Lung (tissue), 17 donors: ENCODE measurements at places on chromosomes 11 and 22. TPM values are rescaled to one million over a fixed set of nuclear protein-coding genes. Genes with fewer than 3 reads are reported as not detected.

Gene SSTR3
- 0.04 TPM for polyA plus RNA-seq

DNA sequence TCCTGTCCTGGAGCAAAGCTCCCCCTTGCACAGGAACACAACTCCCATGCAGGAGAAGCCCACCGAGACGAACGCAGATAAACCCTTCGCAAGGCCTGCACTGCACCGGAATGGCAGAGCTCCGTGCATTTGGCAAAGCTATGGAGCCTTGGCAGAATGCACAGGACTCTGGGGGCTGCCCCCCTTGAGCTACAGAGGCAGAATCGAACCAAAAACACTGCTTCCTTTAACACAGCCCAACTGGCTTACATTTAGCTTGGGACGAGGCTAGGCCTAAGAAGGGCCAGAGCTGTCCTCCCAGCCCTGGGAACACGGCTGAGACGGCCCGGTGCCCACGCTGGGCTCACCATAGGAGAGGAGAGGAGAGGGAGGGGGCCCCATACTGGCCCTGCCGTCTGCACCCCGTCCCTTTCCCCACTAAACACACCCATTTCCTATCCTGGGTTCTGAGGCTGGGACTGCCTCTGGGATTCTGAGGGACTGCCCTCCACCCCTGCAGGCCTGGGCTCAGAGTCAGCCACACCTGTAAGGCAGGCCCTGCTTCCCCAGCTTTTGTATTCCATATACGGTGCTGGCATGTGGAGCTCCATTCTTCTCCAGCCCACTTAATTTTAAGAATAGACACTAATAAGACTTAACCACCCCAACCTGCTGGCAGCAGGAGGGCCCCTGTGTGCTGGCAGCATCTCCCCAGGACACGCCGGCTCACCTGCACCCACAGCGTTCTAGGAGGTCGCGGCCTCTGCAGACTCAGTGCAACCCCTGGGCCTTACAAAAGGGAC is 32.9 kb downstream of the PPM1F start:
- no peaks in the 10 kb centered on the region for H3K36me3 ChIP-seq
- no peak overlapping the region for H3K27ac ChIP-seq
- H3K4me1 ChIP-seq, result no peaks in the 10 kb centered on the region
- H3K4me3 ChIP-seq, result no peak overlapping the region
- no peak for DNase-seq

- no peaks in the 10 kb centered on the region for H3K4me1 ChIP-seq
- peak; percentile 43 for DNase-seq
- peaks cover 40% of the 10 kb centered on the region for H3K36me3 ChIP-seq
- H3K4me3 ChIP-seq, result no peak overlapping the region
Measured at GRCh38 chr11:61787928-61788491, 4.4 kb downstream of the TMEM258 start.

- H3K27me3 ChIP-seq, result peaks cover 4% of the 10 kb centered on the region
- H3K27ac ChIP-seq, result no peak overlapping the region
- no peaks in the 10 kb centered on the region for H3K36me3 ChIP-seq
Measured at GRCh38 chr22:22407061-22407460, 101.5 kb downstream of the ZNF280B start.

GRCh38 chr11:107683807-107684206 is 28.0 kb downstream of the SLN start:
- H3K4me1 ChIP-seq, result peaks cover 1% of the 10 kb centered on the region
- no peaks in the 10 kb centered on the region for H3K36me3 ChIP-seq
- H3K4me3 ChIP-seq, result no peak overlapping the region
- H3K27me3 ChIP-seq, result no peaks in the 10 kb centered on the region
- no peak overlapping the region for H3K27ac ChIP-seq

GRCh38 chr22:46969491-46969890 is 207.0 kb downstream of the TBC1D22A start:
- no peaks in the 10 kb centered on the region for H3K27me3 ChIP-seq
- H3K4me1 ChIP-seq, result peaks cover 21% of the 10 kb centered on the region
- DNase-seq, result no peak

GRCh38 chr11:119567688-119568582 is 145.0 kb upstream of the THY1 start:
- H3K4me3 ChIP-seq, result no peak overlapping the region
- no peaks in the 10 kb centered on the region for H3K36me3 ChIP-seq
- no peak overlapping the region for H3K27ac ChIP-seq
- DNase-seq, result peak; percentile 70
- H3K27me3 ChIP-seq, result no peaks in the 10 kb centered on the region

DNA sequence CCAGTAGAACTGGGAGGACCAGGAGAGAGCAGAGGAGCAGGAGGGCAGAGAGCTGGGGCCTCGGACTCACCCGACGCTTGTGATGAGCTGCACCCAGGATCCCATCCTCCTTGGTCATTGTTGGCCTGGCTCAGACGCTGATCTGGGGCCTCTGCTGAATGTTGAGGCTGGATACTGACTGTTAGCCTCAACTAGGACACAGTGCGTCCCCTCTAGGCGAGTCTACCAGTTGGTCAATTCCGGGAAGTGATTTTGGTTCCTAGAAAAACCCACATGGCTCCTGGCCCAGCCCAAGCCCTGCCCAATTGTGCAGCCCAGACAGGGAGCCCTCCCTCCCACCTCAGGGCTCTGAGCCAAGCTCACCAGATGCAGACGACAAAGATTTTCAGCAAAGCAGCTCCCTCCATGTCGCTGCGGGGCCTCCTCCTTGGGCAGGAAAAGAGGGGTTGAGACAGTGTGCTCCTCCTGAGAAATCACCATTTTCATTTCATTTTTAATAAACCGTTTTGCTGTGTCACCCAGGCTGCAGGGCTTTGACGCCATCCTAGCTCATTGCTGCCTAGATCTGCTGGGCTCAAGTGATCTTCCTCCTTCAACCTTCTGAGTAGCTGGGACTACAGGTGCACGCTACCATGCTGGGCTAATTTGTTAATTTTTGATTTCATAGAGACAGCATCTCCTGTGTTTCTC is at the start of gene APOL4:
Gene APOL4, minus strand, starts transcription at position 180 of the 690 bp plus-strand sequence. Its CDS starts 75 bp downstream, at position 105.
- DNase-seq, result peak; percentile 88
- H3K27me3 ChIP-seq, result no peaks in the 10 kb centered on the region
- H3K27ac ChIP-seq, result peak within 1 kb of the TSS; percentile 37
- peaks cover 7% of the 10 kb centered on the region for H3K4me1 ChIP-seq
- H3K36me3 ChIP-seq, result no peaks in the 10 kb centered on the region

DNA sequence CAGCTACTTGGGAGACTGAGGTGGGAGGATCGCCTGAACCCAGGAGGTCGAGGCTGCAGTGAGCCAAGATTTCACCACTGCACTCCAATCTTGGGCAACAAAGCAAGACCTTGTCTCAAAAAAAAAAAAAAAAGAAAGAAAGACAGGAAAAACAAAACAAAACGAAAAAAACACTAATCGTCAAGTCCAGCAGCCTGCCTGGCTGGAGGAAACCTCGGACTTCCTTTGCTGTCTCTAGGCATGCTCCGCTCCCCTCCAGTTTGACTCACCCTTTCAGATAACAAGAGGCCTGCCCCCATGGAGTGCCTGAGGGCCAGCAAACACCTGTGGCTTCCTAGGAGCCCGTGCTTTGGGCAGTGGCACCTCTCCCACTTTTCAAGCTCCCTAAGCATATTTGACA is 28.8 kb upstream of the CHKA start:
- peak; percentile 43 for DNase-seq
- H3K4me1 ChIP-seq, result peaks cover 18% of the 10 kb centered on the region
- H3K27me3 ChIP-seq, result no peaks in the 10 kb centered on the region
- peak overlapping the region; percentile 41 for H3K27ac ChIP-seq

GRCh38 chr11:1483445-1483961 is 3.1 kb downstream of the MOB2 start:
- H3K4me3 ChIP-seq, result no peak overlapping the region
- no peak overlapping the region for H3K27ac ChIP-seq
- DNase-seq, result no peak

- peaks cover 8% of the 10 kb centered on the region for H3K4me1 ChIP-seq
- H3K27ac ChIP-seq, result no peak overlapping the region
- DNase-seq, result no peak
- no peaks in the 10 kb centered on the region for H3K36me3 ChIP-seq
- H3K4me3 ChIP-seq, result no peak overlapping the region
- H3K27me3 ChIP-seq, result no peaks in the 10 kb centered on the region
Measured at GRCh38 chr11:48091426-48092102, 111.2 kb downstream of the PTPRJ start.

DNA sequence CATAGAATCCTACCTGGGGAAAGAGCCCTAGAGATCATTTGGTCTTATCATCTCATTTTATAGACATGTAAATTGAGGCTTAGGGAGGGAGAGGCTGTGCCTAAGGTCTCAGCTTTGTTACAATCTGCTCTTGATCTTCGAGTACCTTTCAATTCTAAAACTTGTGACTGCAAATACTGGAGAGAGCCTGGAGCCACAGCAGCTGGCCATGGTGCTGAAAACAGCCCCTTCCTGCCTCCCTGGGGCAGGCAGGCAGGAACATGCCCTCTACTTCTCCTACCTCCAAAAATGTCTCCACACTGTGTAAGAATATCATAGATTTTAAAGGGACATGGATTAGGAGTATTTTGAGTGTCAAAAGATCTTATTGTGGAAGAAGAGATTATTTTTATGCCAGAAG is 52.2 kb downstream of the C22orf42 start:
- peak; percentile 38 for DNase-seq
- H3K27ac ChIP-seq, result no peak overlapping the region
- no peaks in the 10 kb centered on the region for H3K27me3 ChIP-seq
- H3K4me1 ChIP-seq, result no peaks in the 10 kb centered on the region
- no peaks in the 10 kb centered on the region for H3K36me3 ChIP-seq
- H3K4me3 ChIP-seq, result no peak overlapping the region

Gene TBC1D22A
- polyA plus RNA-seq, result 20.2 TPM

- H3K27ac ChIP-seq, result no peak overlapping the region
- H3K4me1 ChIP-seq, result no peaks in the 10 kb centered on the region
- no peaks in the 10 kb centered on the region for H3K27me3 ChIP-seq
Measured at GRCh38 chr11:125407046-125407445, 89.0 kb downstream of the FEZ1 start.

DNA sequence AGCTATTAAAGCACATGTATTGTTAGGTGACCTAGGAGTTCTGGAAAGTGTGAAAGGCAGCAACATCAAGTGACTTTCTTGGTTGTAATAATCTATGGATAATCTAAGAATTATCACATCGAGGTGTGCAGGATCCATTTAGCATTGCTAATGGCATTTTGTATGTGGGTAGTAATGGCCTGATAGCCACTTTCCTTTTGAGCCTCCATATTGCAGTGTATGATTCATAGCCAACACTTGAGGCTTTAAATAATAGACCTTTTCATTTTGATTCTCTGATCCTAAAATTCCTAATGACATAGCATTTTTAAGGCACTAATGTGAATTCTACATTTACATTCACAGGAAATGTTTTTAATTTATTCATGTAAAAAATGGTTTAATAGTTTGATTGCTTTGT is 759.4 kb downstream of the NELL1 start:
- no peak overlapping the region for H3K27ac ChIP-seq
- no peaks in the 10 kb centered on the region for H3K36me3 ChIP-seq

DNA sequence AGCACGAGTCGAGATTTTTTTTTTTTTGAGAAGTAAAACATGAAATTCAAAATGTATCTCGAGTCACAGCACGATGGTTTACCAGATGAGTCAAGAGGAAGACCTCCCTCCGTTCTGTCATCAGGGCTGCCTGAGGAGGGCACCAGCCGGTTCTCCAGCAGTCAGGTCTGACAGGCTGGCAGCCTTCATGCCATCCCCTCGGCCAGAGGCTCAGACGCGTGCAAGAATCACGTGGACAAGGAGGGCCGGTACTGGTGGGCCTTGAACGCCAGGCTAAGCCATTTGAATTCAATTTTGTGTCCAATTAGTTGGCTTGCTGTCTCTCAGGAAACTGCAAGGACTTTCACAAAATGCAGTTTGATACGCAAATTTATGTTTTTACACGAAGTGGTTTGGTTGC is 1412.2 kb downstream of the BRD1 start:
- no peaks in the 10 kb centered on the region for H3K27me3 ChIP-seq
- no peaks in the 10 kb centered on the region for H3K36me3 ChIP-seq
- DNase-seq, result no peak
- no peak overlapping the region for H3K4me3 ChIP-seq

DNA sequence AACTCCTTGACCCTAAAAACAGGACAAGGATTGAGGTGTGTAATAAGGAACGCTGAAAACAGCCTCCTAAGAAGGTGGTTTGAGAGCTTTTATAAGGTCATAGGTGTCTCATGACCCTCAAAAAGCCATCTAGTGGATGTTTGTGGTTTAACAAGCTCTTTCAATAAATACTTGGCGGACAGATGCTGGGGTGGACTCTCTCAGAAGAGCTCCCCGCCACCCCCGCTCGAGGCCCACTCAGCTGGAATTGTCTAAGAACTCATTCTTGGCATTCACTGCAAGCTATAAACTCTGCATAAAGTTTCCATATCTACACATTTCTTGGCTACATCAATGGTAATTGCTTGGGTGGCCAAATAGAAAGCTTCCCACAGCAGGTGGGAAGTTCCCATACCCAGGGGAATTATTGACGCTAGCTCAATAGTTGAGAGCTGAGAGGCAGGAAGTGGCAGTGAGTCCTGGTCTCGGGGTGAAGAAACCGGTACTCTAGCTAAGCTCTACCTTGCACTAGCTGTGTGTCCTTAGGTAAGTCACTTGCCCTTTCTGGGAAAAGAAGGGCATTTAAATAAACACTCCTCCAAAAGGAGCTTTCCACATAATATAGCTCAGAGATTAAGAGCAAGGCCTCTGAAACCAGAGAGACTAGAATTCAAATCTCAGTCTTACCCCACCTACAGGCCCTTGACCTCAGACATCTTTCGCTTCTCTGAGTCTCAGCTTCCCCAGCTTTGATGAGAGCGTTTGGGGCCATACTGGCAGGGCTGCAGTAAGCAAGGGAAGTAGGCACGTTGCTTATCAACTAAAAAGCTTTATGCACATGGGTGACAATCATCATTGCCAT is 6.4 kb downstream of the MS4A15 start:
- H3K27ac ChIP-seq, result no peak overlapping the region
- H3K36me3 ChIP-seq, result no peaks in the 10 kb centered on the region
- no peak overlapping the region for H3K4me3 ChIP-seq
- no peaks in the 10 kb centered on the region for H3K4me1 ChIP-seq
- DNase-seq, result no peak
- H3K27me3 ChIP-seq, result peaks cover 2% of the 10 kb centered on the region

GRCh38 chr11:116078101-116078591 is 573.9 kb upstream of the CADM1 start:
- DNase-seq, result peak; percentile 25
- no peaks in the 10 kb centered on the region for H3K27me3 ChIP-seq
- H3K4me3 ChIP-seq, result no peak overlapping the region
- no peak overlapping the region for H3K27ac ChIP-seq
- H3K36me3 ChIP-seq, result no peaks in the 10 kb centered on the region

GRCh38 chr11:128517451-128518230 is 69.7 kb downstream of the ETS1 start:
- H3K4me1 ChIP-seq, result peaks cover 67% of the 10 kb centered on the region
- H3K27me3 ChIP-seq, result no peaks in the 10 kb centered on the region
- peaks cover 4% of the 10 kb centered on the region for H3K36me3 ChIP-seq
- DNase-seq, result no peak
- H3K27ac ChIP-seq, result peak overlapping the region; percentile 49

GRCh38 chr11:68116126-68116525 is 5.1 kb downstream of the CHKA start:
- H3K4me3 ChIP-seq, result no peak overlapping the region
- no peak for DNase-seq
- no peaks in the 10 kb centered on the region for H3K36me3 ChIP-seq
- H3K27me3 ChIP-seq, result no peaks in the 10 kb centered on the region
